ENCODE measurements at places on chromosomes 16 and 17. TPM values are rescaled to one million over a fixed set of nuclear protein-coding genes. Genes with fewer than 3 reads are reported as not detected.

CCL14 gene
- total RNA-seq = not detected

NR1D1 gene
- 14.3 TPM for total RNA-seq

FAHD1 gene
- 33.5 TPM for total RNA-seq

MMP15 gene
- 2.9 TPM for total RNA-seq

LGALS9 gene
- not detected for total RNA-seq

NPIPA2 gene
- not detected for total RNA-seq

MT1E gene
- 193 TPM for total RNA-seq

SULT1A4 gene
- 0.42 TPM for total RNA-seq

RNF157 gene
- not detected for total RNA-seq

DNA sequence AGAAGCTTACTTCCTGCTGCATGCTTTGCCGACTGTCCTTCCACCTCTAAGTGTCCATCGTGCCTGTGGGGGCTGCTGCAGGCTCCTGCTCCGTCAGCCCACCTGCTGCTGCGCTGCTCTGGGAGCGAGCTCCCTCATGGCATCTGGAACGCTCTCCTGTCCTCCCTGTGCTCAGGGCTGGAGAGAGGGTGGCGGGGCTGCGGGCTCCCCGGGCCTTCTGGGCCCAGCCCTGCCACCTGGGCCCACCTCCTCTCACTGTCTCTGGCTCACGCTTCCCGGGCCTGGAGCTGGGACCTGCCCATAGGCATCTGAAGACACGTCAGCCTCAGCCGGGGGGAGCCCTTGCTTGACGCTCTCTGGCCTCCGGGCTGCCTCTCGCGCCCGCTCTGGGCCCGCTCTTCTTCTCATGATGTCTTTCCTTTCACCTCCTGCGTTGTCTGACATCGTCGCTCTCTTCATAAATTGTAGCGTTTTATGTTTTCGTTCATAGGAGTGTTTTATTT lies 27.0 kb downstream of the NME3 start:
- peaks cover 5% of the 10 kb centered on the region for H3K36me3 ChIP-seq
- H3K27ac ChIP-seq = no peak overlapping the region
- H3K4me3 ChIP-seq = no peak overlapping the region

DNA sequence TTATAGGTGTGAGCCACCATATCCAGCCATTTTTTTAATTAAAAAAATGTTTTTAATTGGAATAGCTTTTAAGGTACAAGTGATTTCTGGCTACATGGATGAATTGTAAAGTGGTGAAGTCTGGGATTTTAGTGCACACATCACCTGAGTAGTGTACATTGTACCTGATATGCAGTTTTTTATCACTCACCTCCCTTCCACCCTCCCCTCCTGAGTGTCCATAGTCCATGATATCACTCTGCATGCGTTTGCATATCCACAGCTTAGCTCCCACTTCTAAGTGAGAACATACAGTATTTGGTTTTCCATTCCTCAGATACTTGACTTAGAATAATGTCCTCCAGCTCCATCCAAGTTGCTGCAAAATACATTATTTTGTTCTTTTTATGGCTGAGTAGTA lies 13.4 kb upstream of the CRYBA1 start:
- no peak for DNase-seq
- peaks cover 3% of the 10 kb centered on the region for H3K27me3 ChIP-seq
- peaks cover 12% of the 10 kb centered on the region for H3K4me1 ChIP-seq
- peaks cover under 1% of the 10 kb centered on the region for H3K36me3 ChIP-seq
- no peak overlapping the region for H3K27ac ChIP-seq

GRCh38 chr16:55126456-55126855 lies 195.8 kb downstream of the IRX5 start:
- no peak overlapping the region for H3K27ac ChIP-seq
- no peaks in the 10 kb centered on the region for H3K27me3 ChIP-seq
- no peak overlapping the region for H3K4me3 ChIP-seq
- no peak for DNase-seq

DNA sequence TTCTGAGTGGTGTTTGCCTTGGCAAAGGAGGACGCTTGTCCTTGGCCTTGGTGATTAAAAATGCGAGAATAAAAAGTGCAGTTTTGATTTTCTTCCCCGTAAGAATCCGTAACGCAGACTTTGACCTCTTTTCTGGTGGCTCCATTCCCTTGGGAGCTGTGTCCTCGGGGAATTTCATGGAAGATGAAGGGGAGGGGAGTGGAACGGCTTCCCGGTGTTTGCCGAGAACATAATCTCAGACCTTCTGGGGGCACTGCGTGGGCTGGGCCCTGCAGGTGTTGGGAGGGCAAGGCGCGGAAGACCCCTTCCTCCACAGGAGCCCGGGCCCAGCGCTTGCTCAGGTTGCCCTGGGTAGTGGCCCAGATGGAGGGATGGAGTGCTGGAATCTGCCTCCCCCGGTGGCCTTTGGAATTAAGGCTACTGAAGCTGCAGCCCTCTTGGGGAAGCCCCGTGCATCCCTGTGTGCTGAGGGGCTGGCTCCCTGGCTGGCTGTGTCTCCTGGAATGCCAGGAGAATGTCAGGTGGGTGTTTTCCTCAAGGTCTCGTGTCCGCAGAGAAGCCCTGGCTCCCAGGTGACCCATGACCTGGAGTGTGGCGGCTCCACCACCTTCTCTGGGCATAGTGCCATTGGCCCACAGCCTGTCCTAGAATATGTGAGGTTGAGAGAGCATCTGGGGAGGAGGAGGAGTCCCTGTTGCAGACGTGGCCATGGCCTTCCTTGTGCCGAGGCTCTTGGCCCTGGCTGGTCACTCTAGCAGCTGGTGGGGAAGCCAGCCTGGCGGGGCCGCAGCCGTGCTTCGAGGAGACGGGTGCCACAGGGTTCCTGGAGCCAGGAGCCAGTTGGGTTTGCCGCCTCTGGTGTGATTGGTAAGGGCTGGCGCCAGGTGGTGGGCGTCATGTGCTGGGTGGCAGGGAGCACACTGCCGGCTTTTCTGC lies 3.1 kb downstream of the BAIAP2 start:
- no peak overlapping the region for H3K27ac ChIP-seq
- DNase-seq = no peak
- H3K4me1 ChIP-seq = peaks cover 67% of the 10 kb centered on the region

- H3K27ac ChIP-seq = no peak overlapping the region
- peaks cover 33% of the 10 kb centered on the region for H3K27me3 ChIP-seq
- no peak for DNase-seq
- no peaks in the 10 kb centered on the region for H3K36me3 ChIP-seq
Observed at GRCh38 chr16:56551796-56552738, 12.8 kb upstream of the MT4 start.

DNA sequence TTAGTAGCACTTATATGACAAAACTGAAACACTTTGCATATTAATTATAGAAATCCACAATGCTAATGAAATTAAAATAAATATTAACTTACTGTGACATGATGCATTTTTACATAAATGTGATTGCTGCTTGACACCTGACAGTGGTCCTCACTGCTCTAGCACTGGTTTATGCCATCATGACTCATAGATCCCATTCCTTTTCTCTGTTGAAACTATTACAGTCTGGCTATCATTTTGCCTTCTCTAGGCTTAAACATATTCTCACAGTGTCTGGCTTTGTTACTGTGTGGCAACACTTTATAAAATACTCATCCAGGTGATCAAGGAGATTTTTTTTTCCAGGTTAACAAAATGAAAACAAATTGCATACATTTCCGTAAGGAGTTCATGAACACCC lies 108.0 kb downstream of the MRTFB start:
- H3K4me1 ChIP-seq = peaks cover 45% of the 10 kb centered on the region
- H3K27ac ChIP-seq = no peak overlapping the region
- H3K27me3 ChIP-seq = no peaks in the 10 kb centered on the region

GRCh38 chr16:22333457-22333994 lies 36.3 kb downstream of the POLR3E start:
- peaks cover 71% of the 10 kb centered on the region for H3K36me3 ChIP-seq
- no peak for DNase-seq
- H3K4me1 ChIP-seq = 0 out of 2 replicates have a peak, but pooled peaks cover 8% of the 10 kb centered on the region
- peaks cover 3% of the 10 kb centered on the region for H3K27me3 ChIP-seq
- no peak overlapping the region for H3K27ac ChIP-seq

GRCh38 chr16:4850211-4850610 lies 2.9 kb downstream of the UBN1 start:
- H3K36me3 ChIP-seq = peaks cover 16% of the 10 kb centered on the region
- peaks cover 2% of the 10 kb centered on the region for H3K27me3 ChIP-seq
- DNase-seq = no peak
- H3K27ac ChIP-seq = peak overlapping the region; percentile 64
- H3K4me1 ChIP-seq = peaks cover 61% of the 10 kb centered on the region

DNA sequence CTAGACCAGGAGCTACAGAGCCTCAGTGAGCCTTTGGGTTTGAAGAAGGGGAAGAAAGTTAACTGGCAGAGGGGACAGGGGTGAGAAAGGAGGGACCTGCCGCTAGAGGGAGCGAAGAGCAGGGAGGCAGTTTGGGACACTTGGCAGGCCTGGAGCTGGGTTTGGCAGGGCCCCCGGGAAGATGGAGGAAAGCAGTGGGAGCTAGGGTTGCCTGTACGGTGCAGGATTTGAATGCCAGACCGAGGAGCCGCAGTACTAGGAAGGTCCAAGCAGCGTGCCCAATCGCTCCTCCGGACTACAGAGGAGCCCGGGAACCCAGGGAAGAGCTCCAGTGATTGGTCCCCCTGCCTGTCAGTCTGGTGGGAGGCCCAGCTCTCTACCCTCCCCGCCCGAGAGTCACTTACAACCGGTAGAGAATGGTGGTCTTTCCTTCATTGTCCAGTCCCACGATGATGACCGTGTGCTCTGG lies 1.3 kb downstream of the ARL5C start:
- peak; percentile 95 for DNase-seq
- peak overlapping the region; percentile 79 for H3K4me3 ChIP-seq
- peaks cover 27% of the 10 kb centered on the region for H3K4me1 ChIP-seq
- peaks cover 4% of the 10 kb centered on the region for H3K36me3 ChIP-seq

All from HFFc6 (cell line).